NCI-H2227 treated with DMSO at 0.1 percent for 48 hours (cell line): ENCODE measurements at places on chromosomes 11 and 22.
A peak's percentile ranks its signal among the peaks of the same experiment; 100 is the strongest.

DNA sequence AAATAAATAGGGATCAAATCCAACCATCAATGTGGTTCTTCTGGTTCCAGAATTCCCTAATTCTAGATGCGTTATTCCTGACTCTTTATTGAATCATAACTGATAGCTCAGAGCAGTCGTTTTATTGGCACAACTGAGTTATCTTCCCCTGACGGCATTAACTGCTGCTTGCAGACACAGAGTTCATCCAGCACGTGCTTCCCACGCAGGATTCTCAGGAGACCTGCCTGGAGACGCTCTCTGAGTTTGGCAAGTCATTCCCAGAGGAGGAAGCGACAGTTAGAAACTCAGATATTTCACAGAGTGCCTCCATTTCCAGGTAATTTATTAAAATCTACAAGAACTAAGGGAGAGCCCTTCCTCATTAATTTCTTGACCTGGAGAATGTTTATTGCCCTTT, 35.4 kb upstream of the PHF21B start:
- no peak for DNase-seq

- peak; percentile 42 for DNase-seq
Observed at GRCh38 chr11:112302226-112302868, 41.7 kb upstream of the PLET1 start.

DNA sequence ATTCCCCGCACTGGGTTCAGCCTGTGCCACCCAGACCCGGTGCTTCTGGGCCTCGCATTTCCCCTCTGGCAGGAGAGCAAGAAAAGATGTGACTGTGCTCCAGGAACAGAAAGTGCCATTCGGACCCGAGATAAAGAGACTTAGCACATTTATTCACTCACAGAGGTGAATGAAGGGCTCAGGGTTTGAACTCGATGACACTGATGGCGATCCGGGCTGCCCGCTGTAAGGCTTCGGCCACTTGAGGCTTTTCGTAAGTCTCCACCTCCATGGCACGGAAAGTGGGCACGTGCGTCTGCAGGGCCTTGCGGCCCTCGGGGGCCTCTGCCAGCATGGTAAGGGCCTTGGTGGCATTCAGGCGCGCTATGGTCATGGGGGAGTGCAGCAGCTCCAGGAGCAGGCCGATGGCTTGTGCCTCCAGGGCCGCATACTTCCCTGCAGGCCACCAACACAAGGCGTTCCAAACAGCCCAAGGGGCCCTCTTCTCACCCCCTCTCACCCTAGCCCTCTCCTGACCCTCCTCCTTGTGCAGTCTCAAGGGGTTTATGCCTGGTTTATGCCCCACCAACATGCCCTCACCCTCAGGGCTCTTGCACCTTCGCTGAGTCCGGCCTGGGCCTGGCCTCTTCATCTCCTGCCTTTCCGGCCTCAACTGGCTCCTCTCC, 10.9 kb upstream of the GNAZ start:
- DNase-seq = no peak

- no peak for DNase-seq
Observed at GRCh38 chr22:31952472-31952871, 8.1 kb downstream of the YWHAH start.

DNA sequence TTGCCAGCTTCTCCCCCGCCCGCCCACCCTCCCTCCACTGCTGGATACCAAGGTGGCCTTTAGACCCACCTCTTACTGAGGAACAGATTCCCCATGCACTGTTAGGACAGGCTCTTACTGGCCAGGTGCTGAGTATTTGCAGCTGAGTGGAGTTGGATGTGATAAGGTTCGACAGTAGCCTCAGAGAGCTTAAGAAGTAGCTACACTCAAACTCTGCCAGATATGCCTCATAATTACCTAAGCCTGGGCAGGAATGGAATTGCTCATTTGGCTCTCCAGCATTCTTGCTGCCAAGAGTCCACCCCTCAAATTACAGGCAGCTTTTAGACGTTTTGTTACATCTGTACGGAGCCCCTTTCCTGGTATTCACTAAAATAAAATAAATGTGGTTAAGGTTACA, 9.6 kb downstream of the FAM181B start:
- no peak for DNase-seq

DNA sequence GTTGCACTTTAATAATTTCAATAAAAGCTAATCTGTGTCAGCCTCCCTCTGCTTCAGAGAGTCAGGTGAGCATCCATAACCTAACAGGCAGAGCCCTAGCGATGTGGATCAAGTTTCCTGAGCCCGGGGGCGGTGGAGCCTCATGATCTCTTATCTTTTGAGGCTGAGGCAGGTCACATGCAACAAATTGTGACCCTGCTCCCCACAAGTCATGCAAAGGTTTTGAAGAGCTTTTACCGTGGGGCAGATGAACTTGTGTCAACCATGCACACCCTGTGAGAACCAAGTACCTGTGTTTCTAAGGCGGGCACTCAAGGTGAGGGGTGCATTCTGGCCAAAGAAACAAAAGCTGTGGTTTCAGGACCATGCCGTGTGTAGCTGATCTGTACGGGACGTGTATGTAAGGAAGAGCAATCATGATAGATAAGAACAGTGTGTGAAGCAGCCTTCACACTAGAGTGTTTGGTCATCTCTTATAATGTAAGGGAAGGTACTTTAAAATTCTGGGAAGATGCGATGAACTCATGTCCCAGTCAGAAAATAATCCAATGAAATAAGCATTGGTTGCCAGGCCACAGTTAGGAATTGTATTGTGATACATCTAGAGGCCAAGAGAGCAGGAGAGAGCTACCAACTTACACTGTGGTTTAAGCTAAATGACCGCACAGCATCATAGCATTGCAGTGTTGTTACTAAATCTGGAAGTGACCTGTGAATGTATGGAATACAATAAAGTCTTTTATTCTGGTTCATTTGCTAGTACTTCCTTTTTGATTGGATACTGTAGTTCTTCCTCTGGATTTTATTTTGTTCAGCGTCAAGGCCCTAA, 49.8 kb downstream of the DKK3 start:
- DNase-seq = no peak

DNA sequence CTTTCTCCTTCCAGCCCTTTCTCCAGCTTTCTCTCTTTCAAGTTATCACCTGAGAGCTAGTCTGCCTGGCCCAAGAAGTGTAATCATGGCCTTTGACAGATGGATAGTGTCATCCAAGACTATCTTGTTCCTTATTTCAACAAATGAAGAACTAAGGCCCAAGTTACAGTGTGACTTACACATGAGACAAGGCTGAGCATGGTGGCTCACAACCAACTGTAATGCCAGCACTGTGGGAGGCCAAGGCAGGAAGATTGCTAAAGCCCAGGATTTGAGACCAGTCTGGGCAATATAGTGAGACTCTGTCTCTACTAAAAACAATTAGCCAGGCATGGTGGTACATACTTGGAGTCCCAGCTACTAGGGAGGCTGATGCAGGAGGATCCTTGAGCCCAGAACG, 3.7 kb upstream of the RANGAP1 start:
- no peak for DNase-seq

DNA sequence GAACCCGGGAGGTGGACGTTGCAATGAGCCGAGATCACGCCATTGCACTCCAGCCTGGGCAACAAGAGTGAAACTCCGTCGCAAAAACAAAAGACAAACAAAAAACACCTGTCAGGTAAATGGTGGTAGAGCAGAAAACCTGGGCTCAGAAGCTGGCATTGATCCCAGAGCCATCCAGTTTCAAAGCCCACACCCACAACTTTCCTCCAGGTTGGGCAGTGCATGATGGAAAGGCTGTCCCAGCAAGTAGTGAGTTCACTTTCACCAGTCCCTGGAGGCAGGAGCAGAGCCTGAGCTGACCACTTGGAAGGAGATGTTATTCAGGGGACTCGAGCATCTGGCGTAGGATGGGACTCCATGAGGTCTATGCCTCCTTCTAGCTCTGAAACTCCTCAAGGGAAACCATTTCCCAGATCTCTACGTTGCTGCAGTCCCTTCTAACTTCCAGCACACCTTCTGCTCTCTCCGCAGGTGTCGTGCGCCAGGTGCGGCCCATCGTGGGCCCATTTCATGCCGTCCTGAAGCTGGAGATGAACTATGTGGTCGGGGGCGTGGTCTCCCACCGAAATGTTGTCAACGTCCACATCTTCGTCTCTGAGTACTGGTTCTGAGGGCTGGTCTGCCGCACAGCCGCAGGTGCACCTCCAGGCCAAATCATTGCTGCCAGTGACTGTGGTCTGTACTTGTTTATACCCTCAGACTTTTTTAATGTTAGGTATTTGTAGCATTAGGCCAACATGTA, 71.6 kb upstream of the ATXN10 start:
- no peak for DNase-seq

DNA sequence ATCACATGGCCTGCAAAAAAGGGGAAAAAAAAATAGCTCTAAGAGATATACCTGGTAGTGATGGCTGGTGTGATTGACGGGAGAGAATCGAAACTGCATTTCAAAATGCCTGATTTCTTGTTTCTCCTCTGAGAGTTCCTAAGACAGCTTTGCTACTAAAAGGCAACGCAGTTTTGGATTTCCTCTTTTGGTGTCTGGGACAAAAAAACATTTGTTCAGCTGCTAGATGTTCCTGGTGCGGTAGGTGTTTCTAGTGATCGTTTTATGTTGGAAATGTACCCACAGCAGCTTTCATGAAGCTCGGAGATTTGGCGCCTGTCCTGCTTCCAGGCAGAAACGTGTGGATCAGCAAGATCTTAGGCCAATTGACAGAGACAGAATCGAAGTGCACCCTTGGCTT, 18.1 kb downstream of the P2RX3 start:
- no peak for DNase-seq

GRCh38 chr11:124429599-124429998, 4.9 kb upstream of the OR8B4 start:
- no peak for DNase-seq

GRCh38 chr11:78806214-78807004, 231.7 kb upstream of the NARS2 start:
- no peak for DNase-seq

DNA sequence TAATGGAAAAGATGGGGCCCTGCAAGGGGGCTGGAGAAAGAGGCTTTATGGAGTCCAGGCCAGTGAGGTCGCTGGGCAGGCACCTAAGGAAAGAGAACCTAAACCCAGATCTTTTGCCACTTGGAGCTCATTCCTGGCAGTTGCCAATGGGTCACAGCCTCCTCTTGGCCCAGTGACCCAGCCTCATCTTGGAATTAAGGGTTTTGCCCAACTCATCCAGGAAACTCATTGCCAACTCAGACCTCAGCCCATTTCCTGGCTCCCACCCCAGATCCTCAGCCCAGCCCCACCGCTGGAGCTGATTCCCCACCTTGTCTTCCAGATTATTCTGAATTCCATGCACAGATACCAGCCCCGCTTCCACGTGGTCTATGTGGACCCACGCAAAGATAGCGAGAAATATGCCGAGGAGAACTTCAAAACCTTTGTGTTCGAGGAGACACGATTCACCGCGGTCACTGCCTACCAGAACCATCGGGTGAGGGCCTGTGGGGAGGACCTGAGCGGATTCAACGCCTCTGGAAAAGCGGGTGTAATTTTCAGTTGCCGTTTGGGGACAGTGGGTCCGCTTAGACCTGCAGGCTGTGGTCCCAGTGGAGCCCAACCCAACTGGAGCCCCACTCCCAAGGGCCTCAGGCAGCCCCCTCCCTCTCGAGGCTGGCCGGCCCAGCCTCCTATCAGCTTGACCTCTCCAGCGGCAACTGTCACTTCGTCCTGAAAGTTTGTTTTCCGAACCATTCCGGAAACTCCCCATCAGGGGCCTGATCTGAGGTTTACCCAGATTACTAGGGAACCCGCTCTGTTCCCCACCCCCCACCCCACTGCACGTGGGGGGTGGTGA, 4.3 kb downstream of the TBX1 start:
- no peak for DNase-seq

DNA sequence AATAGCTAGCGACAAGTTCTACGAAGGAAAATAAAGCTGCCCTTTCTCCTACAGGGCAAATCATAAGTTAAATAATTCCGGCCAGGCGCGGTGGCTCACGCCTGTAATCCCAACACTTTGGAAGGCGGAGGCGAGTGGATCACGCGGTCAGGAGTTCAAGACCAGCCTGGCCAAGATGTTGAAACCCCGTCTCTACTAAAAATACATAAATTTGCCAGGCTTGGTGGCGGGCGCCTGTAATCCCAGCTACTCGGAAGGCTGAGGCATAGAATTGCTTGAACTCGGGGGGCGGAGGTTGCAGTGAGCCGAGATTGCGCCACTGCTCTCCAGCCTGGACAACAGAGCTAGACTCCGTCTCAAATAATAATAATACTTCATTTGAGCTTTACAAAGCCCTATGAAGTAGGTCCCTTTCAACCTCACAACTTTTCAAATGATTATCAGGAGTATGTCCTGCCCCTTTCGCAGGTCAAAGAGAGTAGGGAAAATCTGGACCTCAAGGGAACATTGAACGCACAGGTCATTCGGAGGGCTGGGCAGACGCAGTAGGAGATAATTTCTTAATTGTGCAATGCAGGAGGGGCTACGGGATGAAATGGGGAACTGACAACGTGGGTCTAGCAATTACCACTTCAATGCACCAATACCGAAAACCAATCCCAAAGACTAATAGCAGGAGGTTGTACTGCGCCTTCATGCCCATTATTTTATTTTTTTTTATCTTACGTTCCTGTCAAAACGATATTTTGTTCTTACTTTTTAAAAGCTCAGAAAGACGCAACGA, 590 bp downstream of the COMMD9 start:
- no peak for DNase-seq

DNA sequence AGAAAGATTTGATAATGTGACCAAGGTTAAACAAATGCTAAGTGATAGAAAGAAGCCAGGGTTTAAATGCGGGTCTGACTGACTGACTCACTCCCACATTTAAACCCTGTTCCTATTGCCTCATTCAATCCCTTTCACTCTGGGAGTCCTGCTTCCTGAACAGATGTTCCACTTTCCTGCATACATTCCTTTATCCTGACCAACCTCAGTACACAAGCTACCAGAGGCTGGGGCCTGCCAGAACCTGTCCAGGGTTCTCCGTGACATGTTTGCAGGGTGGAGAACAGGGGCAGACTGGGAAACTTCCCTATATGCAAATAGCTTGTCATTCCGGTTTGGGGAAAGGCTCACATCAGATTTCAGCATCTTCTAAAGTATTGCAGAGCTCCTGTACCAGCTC, 3.0 kb upstream of the ANKK1 start:
- no peak for DNase-seq

DNA sequence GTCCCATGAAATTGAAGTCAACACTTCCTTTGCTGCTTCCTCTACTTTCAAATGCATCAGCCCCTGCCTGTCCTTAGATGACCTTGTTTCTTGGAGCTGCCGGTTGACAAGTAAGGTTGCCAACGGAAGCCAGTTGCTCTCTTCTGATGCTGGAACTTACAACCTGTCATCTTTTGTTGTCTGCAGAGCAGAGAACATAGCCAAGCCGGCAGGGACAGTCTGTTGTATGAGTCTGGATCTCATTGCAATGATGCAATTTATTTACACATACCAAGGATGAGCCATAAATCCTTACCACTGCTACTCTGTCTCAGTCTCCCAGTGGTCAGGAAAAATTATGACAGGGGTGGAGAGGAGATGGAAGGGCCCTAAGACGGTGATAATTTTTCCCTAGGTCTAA, 151.4 kb downstream of the BLID start:
- DNase-seq = peak; percentile 37
